ENCODE measurements at places on chromosomes 5 and 9. TPM values are rescaled to one million over a fixed set of nuclear protein-coding genes. Genes with fewer than 3 reads are reported as not detected.

DMRT2 gene
- 0.55 TPM for total RNA-seq

DIRAS2 gene
- 0.77 TPM for total RNA-seq

DMRT3 gene
- not detected for total RNA-seq

GARIN3 gene
- not detected for total RNA-seq

TIMD4 gene
- total RNA-seq = not detected

SEMA5A gene
- total RNA-seq = 31.9 TPM

PIP5KL1 gene
- total RNA-seq = 2.6 TPM

PDLIM4 gene
- 37.4 TPM for total RNA-seq

POLE3 gene
- 86.6 TPM for total RNA-seq

TMEM174 gene
- total RNA-seq = not detected

PLK2 gene
- total RNA-seq = 15.0 TPM

IL13 gene
- not detected for total RNA-seq

- DNase-seq = no peak
Observed at GRCh38 chr5:97297704-97298091, 114.7 kb upstream of the RIOK2 start.

DNA sequence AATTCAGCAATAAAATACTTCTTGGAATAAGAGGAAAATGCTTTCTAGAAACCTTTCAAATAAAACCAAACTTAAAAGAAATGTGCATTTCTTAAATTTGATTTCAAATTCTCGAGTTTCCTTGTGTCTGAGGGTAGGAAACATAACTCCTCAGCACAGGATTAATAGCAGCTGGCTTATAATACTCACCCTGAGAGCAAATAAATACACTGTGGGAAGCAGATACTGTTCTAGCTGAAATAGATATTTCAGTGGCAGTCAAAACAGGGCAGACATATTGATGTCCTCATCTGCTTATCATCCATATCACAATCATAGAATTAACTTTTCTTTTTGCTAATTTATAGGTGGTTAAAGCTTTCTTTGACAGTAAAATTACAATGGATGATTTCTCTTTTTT lies 24.1 kb upstream of the FEM1C start:
- no peak for DNase-seq

DNA sequence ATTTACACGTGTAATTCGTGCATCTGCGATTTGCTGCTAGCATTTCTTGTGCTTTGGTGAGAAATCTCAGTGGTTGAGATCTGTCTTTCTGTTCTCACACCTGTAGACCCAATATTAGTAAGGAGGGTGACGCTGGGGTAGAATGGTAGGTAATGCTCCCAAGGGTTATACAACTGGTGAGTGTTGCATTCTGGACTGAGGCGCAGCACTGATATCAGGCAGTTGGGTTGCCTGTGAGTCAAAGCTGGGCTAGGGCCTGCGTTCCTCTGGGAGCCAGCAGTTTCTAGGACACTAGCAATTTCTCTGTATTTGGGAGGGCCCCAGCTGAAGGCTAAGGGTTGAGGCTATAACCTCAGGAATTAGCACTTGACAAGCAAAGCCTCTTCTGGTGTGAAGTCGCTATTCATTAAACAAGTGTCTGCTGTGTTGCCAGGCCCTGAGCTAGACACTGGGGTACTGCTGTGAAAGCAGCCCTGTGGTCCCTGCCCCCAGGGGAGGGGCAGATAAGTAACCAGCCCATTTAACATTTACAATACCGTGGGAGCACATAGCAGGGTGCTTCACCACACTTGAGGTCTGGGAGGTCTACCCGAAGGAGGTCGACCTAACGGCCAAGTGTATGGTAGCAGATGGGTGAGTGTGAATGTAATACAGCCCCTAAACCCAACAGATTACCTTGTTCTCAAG lies 28.7 kb downstream of the LARP1 start:
- DNase-seq = no peak

GRCh38 chr5:97096191-97096590 lies 46.2 kb downstream of the LIX1 start:
- DNase-seq = no peak

DNA sequence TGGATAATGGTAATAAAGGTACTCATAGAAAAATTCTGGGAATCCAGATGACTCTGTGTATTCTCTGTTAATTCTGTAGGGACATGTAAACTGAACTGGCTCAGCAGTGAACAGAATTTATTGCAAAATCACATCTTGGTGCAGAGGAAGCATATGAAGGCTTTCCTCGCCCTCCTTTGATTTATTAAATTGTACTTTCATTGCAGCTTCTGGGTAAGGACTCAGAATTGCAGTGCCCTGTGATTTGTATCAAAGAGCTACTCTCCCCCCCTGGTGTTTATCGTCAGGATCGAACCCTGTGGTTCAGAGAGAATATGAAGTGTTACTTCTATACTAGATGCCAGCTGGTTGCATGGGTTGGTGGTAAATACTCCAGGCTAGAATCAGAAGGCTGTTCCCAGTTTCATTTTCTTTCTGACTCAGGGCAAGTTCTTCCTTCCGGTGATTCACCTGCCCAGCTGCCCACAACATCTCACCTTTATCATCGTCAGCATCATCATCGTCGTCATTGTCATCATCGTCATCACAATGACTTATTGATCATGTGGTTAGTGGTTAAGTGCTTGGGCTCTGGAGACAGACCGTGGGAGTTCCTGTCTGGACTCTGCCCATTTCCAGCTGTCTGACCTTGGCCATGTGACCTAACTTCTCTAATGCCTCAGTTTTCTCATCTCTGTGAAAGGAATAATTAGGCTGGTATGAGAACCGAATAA lies 238.8 kb downstream of the ARHGAP26 start:
- DNase-seq = no peak

- no peak for DNase-seq
Observed at GRCh38 chr9:114272739-114273431, 50.0 kb upstream of the ORM1 start.

- no peak for DNase-seq
Observed at GRCh38 chr5:96625365-96625764, 36.8 kb upstream of the CAST start.

- no peak for DNase-seq
Observed at GRCh38 chr9:131347376-131348020, 46.4 kb upstream of the PRRC2B start.

- no peak for DNase-seq
Observed at GRCh38 chr5:7396713-7397454, 946 bp downstream of the ADCY2 start.

GRCh38 chr5:78811866-78812265 lies 163.3 kb upstream of the LHFPL2 start:
- no peak for DNase-seq

- DNase-seq = no peak
Observed at GRCh38 chr5:139061274-139061673, 136.9 kb downstream of the SIL1 start.

GRCh38 chr5:137667341-137667740 lies 68.5 kb downstream of the KLHL3 start:
- DNase-seq = no peak

- no peak for DNase-seq
Observed at GRCh38 chr9:14165376-14166035, 148.4 kb downstream of the NFIB start.

GRCh38 chr9:79759460-79759859 lies 187.7 kb downstream of the TLE4 start:
- no peak for DNase-seq

DNA sequence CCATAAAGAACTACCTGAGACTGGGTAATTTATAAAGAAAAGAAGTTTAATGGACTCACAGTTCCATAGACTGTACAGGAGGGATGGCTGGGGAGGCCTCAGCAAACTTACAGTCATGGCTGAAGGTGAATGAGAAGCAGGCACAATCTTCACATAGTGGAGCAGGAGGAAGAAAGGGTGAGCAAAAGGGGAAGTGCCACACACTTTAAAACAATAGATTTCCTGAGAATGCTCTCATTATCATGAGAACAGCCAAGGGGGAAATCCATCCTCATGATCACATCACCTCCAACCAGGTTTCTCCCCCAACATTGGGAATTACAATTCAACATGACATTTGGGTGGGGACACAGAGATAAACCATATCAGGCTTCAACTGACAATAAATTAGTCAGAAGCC lies 664.9 kb downstream of the TAF11L14 start:
- no peak for DNase-seq

GRCh38 chr5:17151686-17152085 lies 65.7 kb upstream of the BASP1 start:
- no peak for DNase-seq

DNA sequence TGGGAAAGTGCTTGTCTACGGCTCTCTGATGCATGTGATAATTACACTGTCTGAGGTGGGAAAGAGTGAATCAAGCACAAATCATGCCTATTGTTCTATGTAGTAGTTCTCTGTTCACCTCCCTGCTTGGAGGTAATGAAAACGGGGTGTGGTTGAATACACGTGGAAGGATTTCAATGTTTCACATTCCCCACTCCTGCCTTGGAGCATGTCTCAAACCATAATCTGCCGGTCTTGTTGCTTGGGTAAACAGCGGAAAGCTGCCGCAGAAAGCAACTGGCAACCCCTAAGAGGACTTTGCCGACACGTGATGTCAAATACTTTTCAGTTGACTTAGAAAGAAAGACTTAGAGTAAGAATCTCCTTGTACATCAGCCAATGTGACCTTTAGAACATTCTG lies 63.5 kb upstream of the MOCS2 start:
- no peak for DNase-seq

DNA sequence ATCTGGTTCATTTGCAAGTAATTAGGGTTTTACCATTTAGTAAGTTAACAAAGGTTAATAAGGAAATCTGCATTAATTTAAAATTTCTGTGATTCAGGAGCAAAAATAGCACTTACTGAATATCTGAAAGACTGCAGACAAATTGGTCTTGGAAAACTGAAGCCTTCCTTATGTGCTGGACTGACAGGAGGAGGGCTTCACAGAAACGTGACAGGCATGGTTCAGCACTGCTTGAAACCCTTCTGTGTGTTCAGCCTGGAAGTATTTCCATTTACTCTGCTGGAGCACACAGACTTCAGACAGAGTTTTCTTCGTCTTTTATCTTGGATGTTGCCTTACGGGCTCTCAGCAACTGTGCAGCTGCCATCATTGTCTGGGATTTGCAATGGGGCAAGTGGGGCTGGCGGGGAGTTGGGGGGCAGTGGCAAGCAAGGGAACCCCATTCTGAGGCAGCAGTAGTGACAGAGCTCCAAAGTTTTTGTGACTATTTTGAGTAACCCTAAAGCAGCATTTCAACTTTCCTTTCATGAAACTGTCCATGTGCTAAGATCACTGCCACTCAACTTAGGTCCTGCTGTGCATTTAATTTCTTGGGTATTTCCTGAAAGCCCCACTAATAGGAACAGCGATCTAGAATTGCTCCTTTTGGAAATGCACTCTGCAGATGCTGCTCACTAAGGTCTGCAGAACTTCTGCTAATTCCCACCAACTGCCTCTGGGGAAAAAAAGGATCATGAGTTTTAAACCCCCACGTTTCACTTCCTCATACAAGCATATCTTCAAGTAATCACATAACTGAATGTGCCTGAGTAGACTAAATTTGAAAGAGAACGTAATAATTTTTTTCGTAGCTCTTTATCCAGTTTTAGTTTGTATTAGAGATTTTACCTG lies 56.6 kb downstream of the KCNN2 start:
- DNase-seq = no peak

DNA sequence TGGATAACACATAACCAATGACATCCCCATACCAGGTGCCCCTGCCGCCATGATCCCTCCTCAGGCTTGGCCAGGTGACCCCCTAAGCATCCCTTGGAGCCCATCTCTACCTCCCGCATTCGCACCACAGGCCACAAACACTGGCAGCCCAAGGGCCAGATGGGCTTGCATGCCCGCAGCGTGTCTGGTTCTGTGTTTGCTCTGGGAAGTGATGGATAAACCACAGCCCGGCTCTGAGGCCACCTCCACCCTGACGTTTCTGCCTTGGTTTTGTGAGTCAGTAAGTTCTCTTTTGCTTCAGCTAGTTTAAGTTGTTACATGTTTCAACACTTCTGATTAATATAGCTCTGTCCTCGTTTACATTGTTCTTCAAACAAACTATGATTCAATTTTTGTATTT lies 172.4 kb upstream of the PHYKPL start:
- no peak for DNase-seq

DNA sequence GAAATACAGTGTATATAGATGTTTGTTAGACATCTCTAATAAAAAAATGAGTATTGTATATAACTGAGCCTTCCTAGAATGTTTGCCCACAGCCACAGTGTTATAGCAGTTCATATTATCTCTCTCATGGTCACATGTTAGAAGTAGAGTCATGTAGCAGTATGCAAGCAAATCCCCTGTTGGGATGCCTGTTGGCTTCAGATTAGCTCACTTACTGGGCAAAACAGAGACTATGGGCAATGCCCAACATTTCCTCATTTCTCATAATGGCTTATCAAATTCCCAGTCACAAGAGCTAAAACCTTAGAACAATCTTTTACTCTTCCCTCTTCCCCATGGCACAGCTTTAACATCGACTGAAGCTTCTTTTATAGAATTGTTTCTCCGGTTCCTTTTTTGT lies 27.0 kb upstream of the PDCD1LG2 start:
- no peak for DNase-seq

DNA sequence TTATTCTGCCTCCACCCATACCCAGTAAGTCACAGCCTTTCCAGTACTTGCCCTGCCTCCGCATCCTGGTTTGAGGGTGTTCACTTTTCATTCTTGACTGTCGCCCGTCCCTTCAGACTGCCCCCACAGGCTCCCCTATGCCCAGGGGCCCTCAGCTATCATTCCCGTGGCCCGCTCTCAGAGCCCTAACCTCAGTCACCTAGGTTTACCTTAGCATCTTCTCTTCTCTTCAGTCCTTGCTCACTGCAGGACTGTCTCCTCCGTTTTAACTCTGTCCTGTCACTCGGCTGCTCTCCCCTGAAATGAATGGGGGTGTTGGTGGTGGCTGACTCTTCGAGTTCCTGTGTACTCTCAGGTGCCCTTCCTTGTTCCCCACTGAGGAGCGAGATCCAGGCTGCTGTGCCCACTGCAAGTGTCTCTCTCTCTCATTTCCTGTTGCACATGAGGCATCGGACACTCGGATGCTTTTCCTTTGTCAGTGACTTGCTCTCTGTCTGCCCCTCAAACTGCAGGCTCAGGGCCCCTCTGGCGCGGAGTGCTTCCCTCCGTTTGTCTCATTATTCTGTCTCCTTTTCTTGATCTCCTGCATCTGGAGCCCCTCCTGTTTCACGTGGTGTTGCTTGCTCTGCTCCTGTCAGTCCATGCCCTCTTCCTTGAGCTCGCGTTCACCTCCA lies 89.8 kb downstream of the CACNA1B start:
- DNase-seq = no peak

GRCh38 chr9:104286799-104287198 lies 192.7 kb downstream of the SMC2 start:
- no peak for DNase-seq

- no peak for DNase-seq
Observed at GRCh38 chr5:127097278-127097677, 24.0 kb upstream of the C5orf63 start.

GRCh38 chr5:92633875-92634487 lies 947.0 kb downstream of the NR2F1-AS1 start:
- DNase-seq = no peak

- no peak for DNase-seq
Observed at GRCh38 chr5:124030043-124030491, 518.1 kb downstream of the CSNK1G3 start.

- no peak for DNase-seq
Observed at GRCh38 chr5:138668451-138669380, 84.5 kb upstream of the CTNNA1 start.

Data from neural crest cell (in vitro differentiated cells).